Activated CD8-positive, alpha-beta memory T cell treated with anti-CD3 and anti-CD28 coated beads, Interleukin-2, amount 10 ng/mL, durations not matched to agents 7 days and 5 days (primary cell): ENCODE measurements at places on chromosomes 12 and 14. TPM values are rescaled to one million over a fixed set of nuclear protein-coding genes. Genes with fewer than 3 reads are reported as not detected.

FERMT2 gene
- 1.9 TPM for total RNA-seq

OR6C6 gene
- not detected for total RNA-seq

GRCh38 chr12:2531371-2531770 lies 263.4 kb upstream of the FKBP4 start:
- H3K36me3 ChIP-seq, result peaks cover 7% of the 10 kb centered on the region
- no peak for DNase-seq
- H3K4me1 ChIP-seq, result peaks cover 43% of the 10 kb centered on the region
- no peak overlapping the region for H3K4me3 ChIP-seq

DNA sequence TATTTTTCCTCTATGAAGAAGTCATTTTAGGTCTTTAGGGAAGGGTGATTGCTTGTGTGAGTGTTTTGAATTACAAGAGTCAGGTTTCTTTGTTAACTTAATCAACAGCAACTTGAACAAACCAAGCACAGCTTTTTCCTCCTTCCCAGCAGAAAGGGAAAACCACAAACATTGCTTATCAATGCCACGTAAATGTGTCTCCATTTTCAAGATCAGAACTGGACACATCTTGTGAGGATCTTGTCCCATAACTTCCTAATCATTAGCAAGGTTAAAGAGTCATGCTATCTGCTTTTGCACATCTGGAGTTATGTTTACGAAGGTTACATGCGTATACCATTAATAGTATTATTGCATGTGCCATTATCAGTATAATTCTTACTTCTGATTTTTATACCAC lies 248.0 kb upstream of the FLRT2 start:
- H3K36me3 ChIP-seq, result no peaks in the 10 kb centered on the region
- H3K27me3 ChIP-seq, result no peaks in the 10 kb centered on the region
- no peak overlapping the region for H3K4me3 ChIP-seq
- no peak overlapping the region for H3K27ac ChIP-seq
- no peak for DNase-seq
- no peaks in the 10 kb centered on the region for H3K4me1 ChIP-seq

- H3K27ac ChIP-seq, result no peak overlapping the region
- H3K27me3 ChIP-seq, result no peaks in the 10 kb centered on the region
- peaks cover 38% of the 10 kb centered on the region for H3K36me3 ChIP-seq
- H3K4me1 ChIP-seq, result peaks cover 40% of the 10 kb centered on the region
- no peak for DNase-seq
Measured at GRCh38 chr12:55820679-55821078, 2.8 kb downstream of the ORMDL2 start.
